ENCODE measurements at places on chromosomes 6 and 20. TPM values are rescaled to one million over a fixed set of nuclear protein-coding genes. Genes with fewer than 3 reads are reported as not detected.

DNA sequence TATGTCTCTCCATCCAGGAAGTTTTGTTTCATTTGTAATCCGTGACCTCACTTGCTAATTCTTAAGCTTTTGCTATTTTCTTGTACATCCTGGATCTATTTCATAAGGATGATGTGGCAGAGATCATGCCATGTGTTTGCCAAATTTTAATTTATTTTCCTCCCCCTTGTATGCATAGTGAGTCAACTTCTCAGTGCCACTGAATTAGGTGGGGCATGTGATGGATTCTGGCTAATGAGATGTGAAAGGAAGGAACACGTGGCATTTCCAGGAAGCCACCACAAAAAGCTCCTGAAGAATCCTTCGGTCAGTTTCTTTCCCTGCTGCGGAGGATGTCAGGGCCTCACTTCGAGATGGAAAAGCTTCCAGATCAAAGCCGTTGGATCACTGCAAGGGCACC is 86.2 kb upstream of the PRL start:
- DNase-seq = no peak

- no peak for DNase-seq
Measured at GRCh38 chr20:52494244-52494643, 302.7 kb upstream of the ZFP64 start.

PLCB4 gene
- total RNA-seq = 9.4 TPM

SLC22A3 gene
- total RNA-seq = 5.9 TPM

DNA sequence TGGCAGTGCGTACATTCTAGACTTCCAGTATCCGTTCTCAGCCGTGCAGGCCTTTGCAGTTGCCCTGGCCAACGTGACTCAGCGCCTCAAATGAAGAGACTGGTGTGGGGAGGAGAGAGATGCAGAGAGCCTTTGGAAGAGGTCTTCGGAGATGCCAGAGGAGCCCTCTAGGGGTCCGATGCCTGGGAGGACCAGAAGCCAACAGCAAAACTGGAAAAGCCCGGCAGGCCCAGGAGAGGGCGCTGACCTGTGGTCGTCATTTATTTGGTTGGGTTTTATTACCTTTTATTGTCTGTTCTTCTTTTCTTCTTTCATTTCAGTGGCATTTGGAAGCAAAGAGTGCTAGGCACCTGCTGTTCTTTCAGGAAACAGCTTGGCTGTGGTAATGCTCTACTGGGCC is 53.3 kb upstream of the TMEM181 start:
- no peak for DNase-seq

- no peak for DNase-seq
Measured at GRCh38 chr6:44742828-44743372, 355.4 kb downstream of the CDC5L start.

HLA-B gene
- total RNA-seq = 727 TPM

- no peak for DNase-seq
Measured at GRCh38 chr6:112357791-112358190, 10.7 kb downstream of the RFPL4B start.

GRCh38 chr6:66599541-66599940 is 892.5 kb upstream of the EYS start:
- DNase-seq = no peak

GRCh38 chr6:24453921-24454320 is 35.5 kb downstream of the GPLD1 start:
- no peak for DNase-seq

DLL1 gene
- total RNA-seq = 12.3 TPM

DNA sequence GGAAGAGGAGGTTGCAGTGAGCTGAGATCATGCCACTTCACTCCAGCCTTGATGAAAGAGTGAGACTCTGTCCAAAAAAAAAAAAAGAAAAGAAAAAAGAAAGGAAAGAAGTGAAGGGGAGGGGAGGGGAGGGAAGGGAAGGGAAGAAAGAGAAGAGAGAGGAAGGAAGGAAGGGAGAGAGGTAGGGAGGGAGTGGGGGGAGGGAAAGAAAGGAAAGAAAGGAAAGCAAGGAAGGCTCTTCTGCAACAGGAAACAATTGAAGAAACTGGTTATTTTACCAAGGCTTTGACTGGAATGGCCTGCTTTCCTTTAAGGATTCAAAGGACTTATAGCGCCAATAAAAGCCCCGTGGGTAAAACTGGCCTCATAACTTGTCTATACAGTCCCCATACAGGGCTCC is 64.6 kb downstream of the ABHD12 start:
- no peak for DNase-seq

DNA sequence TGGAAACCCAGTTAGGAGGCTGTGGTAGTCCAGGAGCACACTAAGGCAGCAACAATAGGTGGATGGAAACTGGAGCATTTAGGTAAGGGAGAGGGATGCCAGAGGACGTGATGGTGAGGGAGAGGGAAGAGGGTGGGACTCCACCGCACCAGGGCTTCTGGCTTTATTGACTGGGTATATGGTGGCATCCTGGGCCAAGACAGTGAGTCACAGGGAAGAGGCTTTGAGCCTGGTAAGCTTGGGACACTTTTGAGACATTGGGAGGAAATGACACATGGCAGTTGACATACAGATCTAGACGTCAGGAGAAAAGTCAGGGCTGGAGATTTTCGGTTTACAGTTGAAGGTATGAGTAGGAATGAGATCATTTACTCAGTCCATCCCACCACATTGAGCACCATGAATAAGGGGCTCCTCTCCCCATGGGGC is 14.9 kb downstream of the NT5E start:
- DNase-seq = no peak

DNA sequence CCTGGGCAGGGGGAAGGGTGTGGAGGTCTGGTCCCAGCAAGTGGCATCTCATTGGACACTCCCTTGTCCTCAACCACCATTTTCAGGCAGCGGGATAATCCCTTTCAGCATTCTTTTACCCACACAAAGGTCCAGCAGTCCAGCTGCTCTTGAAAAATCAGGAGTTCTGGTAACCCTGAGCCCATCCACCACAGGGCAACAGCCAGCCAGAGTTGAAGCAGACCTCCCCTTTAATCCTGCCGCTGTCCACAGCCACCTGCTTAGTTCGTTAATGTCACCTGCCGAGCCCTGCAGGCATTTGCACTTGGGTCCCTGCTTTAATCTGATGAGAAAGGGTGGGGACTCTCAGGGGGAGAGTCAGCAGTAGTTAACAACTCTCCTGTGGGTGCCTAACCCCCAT is 11.1 kb downstream of the TMEM74B start:
- DNase-seq = no peak

RNF114 gene
- total RNA-seq = 224 TPM

GRCh38 chr6:69005199-69005598 is 370.1 kb downstream of the ADGRB3 start:
- DNase-seq = no peak

GRCh38 chr6:14665827-14666724 is 548.5 kb downstream of the CD83 start:
- no peak for DNase-seq

DNA sequence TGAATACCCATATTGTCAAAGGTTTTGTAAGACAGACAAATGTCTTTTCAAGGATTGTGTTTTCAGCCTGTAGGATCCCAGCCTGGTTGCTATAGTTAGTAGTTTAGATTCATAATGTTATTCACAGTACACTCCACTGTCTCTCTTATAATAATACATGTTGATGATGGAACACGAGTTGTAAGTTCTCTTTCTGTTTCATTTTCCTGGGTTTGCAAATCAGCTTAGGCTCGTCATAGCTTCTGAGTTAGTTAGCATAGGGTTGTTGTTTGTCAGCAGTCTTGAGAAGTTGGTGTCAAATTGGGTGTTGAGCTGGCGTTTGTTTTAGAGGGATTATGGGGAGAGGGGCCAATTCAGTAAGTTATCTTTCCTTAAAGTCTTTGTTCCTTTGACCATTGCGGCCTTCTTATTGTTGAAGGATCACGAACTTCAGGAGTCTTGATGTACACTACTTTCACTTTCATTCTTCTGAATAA is 45.8 kb downstream of the QKI start:
- DNase-seq = no peak

DPPA5 gene
- not detected for total RNA-seq

PGBD1 gene
- 5.9 TPM for total RNA-seq

DNA sequence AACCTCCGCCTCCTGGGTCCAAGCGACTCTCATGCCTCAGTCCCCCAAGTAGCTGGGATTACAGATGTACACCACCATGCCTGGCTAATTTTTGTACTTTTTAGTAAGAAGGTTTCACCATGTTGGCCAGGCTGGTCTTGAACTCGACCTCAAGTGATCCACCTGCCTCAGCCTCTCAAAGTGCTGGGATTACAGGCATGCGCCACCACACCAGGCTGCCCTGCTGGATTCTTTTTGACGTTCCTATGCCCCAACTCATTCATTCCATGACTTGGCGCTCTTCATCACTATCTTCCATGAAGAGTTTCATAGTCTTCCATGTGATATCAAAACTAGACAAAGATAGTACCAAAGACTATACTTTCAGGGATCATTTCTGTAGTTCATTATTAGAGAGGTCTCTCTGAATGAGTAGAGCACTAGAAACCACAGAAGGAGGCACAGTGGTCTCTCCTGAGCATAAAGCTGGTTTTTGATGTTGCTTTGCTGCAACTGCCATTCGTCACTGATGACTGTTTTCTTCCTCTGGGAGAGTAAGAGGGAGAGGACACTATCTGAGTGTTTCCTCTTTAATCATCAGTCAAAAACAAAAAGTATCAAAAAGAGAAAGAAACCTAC is 23.5 kb downstream of the DNAAF9 start:
- no peak for DNase-seq

GRCh38 chr6:28005152-28005890 is 48.3 kb downstream of the OR2B6 start:
- DNase-seq = no peak

GRCh38 chr20:57457243-57458095 is 66.3 kb downstream of the RBM38 start:
- no peak for DNase-seq

DNA sequence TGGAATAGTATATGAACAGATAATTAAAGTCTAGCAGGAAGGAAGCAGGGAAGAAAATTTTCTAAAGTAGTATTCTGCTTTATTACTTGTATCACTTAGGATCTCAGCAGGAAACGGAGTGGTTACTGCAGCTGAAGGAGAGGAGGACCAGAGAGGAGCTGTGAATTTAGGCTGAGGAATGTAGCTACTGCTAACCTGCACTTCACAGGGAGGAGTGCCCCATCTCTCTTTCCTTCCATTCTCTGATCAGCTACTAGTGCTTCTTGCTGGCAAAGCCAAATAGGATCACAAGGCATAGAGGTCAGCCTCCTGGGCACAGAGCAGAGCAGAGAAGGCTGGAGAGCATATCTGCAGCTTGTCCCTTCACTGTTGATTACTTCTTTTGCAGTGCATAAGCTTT is 205.3 kb upstream of the ASCC3 start:
- DNase-seq = no peak

DNA sequence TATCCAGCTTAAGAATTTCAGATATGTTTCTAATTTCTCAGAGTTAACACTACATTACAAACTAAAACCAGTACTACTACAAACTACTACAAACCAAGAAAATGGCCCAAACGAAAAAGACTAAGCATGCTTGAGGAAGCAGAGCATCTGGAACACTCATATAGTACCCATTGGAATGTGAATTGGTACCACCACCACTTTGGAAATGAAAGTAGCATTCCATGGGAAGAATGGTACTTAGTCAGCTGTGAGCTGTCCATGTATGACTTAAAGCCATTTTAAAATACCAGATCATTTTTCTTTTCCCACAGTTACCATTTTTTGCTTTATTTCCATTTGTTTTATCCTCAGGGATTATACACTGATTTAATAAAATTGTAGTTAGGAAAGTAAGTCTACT is 30.5 kb downstream of the FBXO9 start:
- DNase-seq = no peak

DNA sequence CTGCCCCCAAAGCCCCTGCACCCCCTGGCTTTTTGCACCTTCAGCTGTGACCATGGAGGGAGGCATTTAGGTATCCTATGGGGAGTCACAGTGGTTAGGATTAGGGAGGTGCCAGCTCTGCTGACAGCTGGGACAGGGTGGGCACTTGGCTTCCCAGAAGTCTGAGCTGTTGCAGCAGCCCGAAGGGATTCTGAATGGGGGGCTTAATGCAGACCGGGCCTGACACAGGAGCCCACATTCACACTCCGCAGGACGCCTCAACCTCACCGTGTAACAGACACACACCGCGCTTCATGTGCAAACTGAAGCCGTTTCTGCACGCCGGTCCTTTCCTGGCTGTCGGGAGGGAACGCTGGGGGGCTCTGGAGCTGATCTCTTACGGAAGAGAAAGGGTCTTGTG is 1.9 kb downstream of the EBF4 start:
- no peak for DNase-seq

DNA sequence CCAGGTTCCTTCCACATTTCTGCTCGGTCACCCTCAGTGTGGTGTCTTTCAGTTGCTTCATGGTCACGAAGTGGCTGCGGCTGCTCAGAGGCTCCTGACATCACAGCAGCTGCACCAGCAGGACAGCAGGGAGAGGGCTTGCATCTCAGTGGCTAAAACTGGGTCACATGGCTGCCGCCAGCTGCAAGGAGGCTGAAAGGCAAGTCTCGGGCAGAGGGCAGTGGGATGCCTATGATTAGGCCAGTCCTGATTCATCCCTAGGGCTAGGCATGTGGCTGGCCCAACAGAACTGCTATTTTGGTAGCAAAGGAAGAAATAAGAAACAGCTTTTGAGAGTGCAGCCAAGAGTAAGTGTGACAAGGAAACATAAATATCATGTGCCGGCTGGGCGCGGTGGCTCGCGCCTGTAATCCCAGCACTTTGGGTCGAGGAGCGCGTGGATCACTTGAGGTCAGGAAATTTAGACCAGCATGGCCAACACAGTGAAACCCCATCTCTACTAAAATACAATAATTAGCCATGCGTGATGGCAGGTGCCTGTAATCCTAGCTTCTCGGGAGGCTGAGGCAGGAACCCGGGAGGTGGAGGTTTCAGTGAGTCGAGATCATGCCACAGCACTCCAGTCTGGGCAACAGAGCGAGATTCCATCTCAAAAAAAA is 46.6 kb downstream of the RBM38 start:
- no peak for DNase-seq

GRCh38 chr6:43738267-43738676 is 31.7 kb upstream of the VEGFA start:
- DNase-seq = no peak

GRCh38 chr20:21510414-21511384 is 3.2 kb downstream of the NKX2-2 start:
- no peak for DNase-seq

DNA sequence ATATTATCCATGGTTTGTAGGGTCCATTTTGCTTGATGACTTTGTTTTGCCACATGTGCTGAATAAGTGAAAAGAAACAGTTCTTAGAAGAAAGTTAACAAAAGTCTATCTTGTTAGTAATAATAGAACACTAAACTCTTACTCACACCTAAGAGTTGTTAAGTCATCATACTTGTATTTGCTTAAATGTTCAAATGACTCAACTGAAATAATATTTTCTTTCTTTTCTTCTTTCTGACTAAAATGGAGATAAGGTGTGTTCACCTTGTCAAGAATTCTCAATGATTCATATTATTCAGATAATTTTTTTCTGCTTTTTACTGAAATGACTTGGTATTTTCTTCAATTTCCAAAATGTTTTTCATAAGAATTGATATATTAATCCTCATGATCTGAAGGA is 327.2 kb downstream of the HTR1B start:
- no peak for DNase-seq

TBCC gene
- total RNA-seq = 27.7 TPM

- no peak for DNase-seq
Measured at GRCh38 chr20:54054516-54054915, 15.9 kb downstream of the BCAS1 start.

Measured in breast epithelium (tissue), 4 donors.